ENCODE measurements at places on chromosomes 1 and 21. TPM values are rescaled to one million over a fixed set of nuclear protein-coding genes. Genes with fewer than 3 reads are reported as not detected.
A peak's percentile ranks its signal among the peaks of the same experiment; 100 is the strongest.

DNA sequence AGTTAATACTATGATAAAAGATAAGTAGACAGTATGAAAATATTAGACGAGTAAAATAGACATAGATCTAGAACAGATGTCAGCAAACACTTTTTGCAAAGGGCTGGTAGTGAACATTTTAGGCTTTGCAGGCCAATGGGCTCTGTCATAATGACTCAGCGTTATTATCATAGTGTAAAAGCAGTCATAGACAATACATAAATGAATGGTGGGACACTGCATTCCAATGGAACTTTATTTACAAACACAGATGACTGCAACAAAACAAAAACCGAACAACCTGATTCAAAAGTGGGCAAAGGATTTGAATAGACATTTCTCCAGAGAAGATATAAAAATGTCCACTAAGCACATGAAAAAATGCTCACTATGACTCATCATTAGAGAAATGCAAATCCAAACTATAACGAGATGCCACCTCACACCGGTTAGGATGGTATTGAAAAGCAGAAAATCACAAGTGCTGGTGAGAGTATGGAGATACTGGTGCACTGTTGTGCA, 7.3 kb downstream of the GSTM5 start:
- no peak for DNase-seq

GRCh38 chr21:35367553-35367952, 318.5 kb upstream of the RUNX1 start:
- DNase-seq: no peak

- no peak for DNase-seq
Observed at GRCh38 chr1:154752273-154753030, 117.6 kb downstream of the KCNN3 start.

The OR10Z1 gene
- not detected for total RNA-seq

DNA sequence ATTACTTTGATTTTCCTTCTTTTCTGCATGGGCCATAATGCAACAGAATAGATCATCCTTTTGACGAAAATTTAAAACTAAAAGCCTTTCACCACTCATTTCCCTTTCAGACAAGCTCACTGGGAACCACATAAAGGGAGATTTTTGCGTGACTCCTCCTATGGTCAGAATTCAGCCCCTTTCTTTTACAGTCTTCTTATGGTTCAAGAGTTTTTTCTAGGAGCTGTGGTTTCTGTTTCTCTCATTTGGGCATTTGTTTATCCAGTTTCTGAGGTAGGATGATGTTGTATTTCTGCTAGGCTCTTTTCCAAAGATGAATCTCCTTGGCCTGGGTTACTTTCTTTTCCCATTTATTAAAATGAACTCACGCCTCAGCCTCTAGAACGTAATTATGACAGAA, 16.9 kb downstream of the RGS1 start:
- DNase-seq: no peak

- no peak for DNase-seq
Observed at GRCh38 chr1:197468543-197469175, 200.6 kb downstream of the CRB1 start.

The SLC5A9 gene
- total RNA-seq: not detected

- no peak for DNase-seq
Observed at GRCh38 chr1:186474208-186474607, 13.3 kb upstream of the PDC start.

- DNase-seq: no peak
Observed at GRCh38 chr1:100607628-100608240, 69.8 kb downstream of the GPR88 start.

GRCh38 chr1:207321790-207322645, 540 bp downstream of the CD55 start:
- DNase-seq: no peak

DNA sequence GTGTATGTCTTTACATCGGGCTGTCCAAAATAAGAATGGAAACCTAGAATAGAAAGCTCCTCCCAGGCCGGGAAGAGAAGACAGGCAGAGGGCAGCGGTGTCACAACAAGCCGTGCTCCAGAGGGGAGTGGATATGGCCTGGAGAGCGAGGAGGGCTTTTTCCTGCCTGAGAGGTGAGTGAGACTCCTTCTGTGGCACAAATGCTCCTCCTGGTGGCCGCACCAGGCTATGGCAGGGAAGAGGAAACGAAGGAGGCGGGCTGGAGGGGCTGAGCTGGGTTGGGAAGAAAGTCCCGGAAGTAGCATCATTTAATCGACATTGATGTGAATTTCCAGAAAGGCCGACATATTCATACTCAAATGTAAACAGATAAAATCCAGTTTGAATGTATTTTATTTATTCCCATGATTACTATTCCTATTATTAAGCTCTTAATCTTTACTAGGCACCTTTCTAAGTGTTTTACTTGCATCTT, 54.7 kb downstream of the MEF2D start:
- peak; percentile 96 for DNase-seq

GRCh38 chr1:58823481-58824010, 39.7 kb upstream of the JUN start:
- DNase-seq: no peak
